ENCODE measurements at places on chromosomes 1 and 21. TPM values are rescaled to one million over a fixed set of nuclear protein-coding genes. Genes with fewer than 3 reads are reported as not detected.

The SPRR2G gene
- not detected for total RNA-seq

The ARHGAP30 gene
- total RNA-seq: 0.07 TPM

The DNM3 gene
- 0.60 TPM for total RNA-seq

The F5 gene
- total RNA-seq: 0.09 TPM

The SLC2A5 gene
- 0.31 TPM for total RNA-seq

The LRRIQ3 gene
- total RNA-seq: 0.53 TPM

The OR2L2 gene
- not detected for total RNA-seq

The PLA2G4A gene
- total RNA-seq: 9.2 TPM

The RHOU gene
- 9.5 TPM for total RNA-seq

The FCER1G gene
- not detected for total RNA-seq

The KCTD3 gene
- 34.4 TPM for total RNA-seq
